Natural killer cell (primary cell): ENCODE measurements at places on chromosomes 1 and 21. TPM values are rescaled to one million over a fixed set of nuclear protein-coding genes. Genes with fewer than 3 reads are reported as not detected.

The ZNF648 gene
- total RNA-seq, result not detected

The MRPS21 gene
- total RNA-seq, result 50.9 TPM

The BARHL2 gene
- total RNA-seq, result not detected

The PRAMEF25 gene
- not detected for total RNA-seq

The SIK1 gene
- total RNA-seq, result 382 TPM

The NOS1AP gene
- not detected for total RNA-seq
